ENCODE measurements at places on chromosomes 13 and 19.

- DNase-seq: no peak
Measured at GRCh38 chr13:66859934-66860877, 369.9 kb downstream of the PCDH9 start.

- DNase-seq: no peak
Measured at GRCh38 chr13:98366010-98366409, 188.9 kb upstream of the RNF113B start.

GRCh38 chr19:18385359-18385674 is 641 bp upstream of the GDF15 start:
- DNase-seq: no peak

GRCh38 chr19:4717966-4718701 is 5.5 kb downstream of the DPP9 start:
- no peak for DNase-seq

GRCh38 chr13:33349986-33350826 is 64.7 kb upstream of the STARD13 start:
- DNase-seq: peak; percentile 67

GRCh38 chr13:107296804-107297203 is 728.9 kb upstream of the ARGLU1 start:
- DNase-seq: peak; percentile 55

DNA sequence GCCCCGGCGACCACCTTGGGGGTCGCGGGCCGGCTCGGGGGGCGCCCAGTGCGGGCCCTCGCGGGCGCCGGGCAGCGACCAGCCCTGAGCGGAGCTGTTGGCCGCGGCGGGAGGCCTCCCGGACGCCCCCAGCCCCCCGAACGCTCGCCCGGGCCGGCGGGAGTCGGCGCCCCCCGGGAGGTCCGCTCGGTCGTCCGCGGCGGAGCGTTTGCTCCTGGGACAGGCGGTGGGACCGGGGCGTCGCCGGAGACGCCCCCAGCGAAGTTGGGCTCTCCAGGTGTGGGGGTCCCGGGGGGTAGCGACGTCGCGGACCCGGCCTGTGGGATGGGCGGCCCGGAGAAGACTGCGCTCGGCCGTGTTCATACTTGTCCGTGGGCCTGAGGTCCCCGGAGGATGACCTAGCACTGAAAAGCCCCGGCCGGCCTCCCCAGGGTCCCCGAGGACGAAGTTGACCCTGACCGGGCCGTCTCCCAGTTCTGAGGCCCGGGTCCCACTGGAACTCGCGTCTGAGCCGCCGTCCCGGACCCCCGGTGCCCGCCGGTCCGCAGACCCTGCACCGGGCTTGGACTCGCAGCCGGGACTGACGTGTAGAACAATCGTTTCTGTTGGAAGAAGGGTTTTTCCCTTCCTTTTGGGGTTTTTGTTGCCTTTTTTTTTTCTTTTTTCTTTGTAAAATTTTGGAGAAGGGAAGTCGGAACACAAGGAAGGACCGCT is 729 bp downstream of the STK11 start:
- peak; percentile 41 for DNase-seq

Data from GM23248 (cell line).